ENCODE measurements at places on chromosomes 11 and 22.

DNA sequence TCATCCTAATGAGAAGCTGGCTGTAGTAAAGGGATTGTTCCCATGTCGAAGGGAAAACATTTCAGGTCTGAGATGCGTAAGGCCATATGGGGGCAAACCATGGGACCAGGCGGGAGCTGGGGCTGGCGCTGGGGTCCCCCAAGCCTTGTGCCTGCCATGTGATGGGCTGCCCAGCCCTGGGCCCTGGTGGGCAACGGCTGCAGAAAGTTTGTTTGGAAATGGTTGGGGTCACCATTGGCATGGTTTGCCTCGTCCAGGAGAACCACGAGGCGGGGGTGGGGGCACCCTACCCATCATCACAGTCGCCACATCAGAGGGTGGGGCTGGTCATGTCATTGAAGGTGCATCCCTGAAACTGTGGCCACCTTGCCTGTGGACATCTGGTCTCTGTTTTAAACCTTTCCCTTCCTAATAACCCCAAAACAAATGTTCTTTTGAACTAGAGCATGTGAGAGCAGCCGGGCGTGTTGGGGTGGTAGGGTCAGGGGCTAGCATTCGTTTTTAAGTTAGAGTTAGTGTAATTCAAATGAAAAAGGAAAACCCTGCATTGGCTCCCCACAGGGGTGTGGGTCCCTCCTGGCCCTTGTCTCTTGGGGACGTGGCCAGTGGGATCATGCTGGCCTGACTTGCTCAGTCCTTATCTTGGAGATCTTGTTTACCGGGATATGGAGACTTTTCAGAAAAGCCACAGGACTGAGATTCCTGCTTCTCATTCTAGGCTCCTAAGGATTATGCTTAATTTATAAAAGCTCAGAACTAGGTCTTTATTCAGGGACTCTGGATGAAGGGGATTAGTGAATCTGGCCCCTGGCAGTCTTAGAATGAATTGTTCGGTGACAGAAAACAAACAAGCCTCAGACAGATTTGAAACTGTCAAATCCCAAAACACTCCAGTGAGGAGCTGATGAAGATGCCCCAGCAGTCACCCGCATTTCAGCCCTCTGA is 98.5 kb downstream of the CTTN start:
- no peak for DNase-seq

DNA sequence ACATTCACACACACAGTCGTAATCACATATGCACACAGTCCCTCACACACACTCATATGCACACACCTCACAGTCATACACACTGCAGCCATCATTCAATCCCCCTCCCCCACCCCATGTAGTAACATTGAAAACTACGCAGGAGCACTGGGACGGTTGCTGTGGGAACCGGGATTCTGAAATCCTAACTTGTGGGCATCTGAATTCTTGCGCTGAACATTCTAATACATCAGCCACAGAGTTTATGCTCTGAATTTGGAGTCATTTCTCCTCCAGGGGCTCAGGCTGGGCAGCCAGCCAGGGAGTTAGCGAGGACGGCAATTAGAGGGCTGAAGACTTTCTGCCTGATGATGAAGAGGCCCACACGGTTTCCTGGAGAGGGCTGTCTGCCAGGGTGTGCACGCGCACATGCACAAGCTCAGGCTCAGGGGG is 32.7 kb downstream of the CD6 start:
- no peak for DNase-seq

DNA sequence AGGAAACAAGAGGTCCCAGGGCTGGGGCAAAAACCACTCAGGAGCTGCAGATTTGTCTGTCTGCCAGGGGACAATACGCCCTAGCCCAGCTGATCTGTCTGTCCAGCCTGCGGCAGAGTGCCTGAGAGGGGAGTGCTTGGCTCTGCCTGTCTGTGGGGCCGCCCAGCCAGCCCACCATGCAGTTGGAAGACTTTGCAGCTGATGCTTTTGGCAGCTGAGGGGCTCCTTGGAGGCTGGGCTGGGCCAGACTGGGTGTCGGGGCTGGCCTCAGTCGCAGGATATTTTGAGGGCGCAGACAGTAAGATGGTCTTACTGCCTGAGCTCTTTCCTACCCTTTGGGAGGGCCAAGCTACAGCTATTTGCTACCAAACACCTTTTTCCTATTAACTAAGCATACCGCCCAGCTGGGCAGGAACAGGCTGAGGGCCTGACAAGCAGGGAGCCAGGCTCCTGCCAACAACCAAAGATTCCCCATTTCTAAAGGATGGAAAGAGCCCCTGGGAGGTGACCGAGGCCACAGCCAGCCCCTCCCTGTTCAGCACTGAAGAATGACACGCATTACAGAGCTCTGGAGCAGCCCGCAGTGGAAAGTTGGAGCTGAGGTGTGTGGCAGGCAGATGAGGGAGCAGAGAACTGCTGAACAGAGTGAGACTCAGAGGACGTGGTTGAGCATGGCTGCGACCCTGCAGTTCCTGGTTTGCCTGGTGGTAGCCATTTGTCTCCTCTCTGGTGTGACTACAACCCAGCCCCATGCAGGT is at the start of gene FAM180B:
Gene FAM180B, plus strand, starts transcription at position 581 of the 758 bp plus-strand sequence. Its CDS starts 91 bp downstream, at position 672.
- DNase-seq: no peak

DNA sequence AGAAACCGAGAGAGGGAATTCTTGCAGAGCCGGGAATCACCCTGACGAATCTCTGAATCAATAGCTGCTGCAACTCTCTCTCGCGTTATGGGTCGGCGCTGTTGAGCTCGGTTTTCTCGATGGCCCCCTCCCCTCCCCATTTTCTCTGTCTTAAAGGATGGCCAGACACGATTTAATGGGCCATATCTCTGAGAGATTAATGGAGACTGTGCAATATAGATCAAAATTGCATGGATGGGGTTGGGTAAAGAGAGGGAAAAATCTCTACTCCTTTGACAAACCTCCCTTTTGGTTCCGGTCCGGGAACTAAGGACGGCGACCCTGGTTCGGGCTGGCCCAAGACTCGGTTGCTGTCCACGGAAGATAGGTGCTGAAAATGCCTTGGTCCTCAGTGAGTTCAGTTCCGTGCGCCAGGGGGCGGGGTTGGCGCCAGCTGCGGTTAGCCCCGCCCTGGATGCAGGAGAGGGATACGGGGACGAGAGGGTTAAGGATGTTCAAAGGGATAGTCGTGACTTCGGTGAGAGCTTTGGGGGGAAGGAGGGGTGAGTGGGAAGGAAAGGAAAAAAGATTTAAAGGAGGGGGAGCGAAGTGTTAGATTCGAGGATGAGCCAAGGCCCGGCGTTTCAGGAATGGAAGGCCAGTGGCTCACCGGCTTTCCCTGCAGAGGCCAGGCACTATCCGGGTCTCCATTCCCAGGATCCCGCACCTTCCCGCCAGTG is 103.6 kb upstream of the HSD17B12 start:
- no peak for DNase-seq

- no peak for DNase-seq
These were observed 119.2 kb downstream of the MICAL2 start for GRCh38 chr11:12229450-12230229.

DNA sequence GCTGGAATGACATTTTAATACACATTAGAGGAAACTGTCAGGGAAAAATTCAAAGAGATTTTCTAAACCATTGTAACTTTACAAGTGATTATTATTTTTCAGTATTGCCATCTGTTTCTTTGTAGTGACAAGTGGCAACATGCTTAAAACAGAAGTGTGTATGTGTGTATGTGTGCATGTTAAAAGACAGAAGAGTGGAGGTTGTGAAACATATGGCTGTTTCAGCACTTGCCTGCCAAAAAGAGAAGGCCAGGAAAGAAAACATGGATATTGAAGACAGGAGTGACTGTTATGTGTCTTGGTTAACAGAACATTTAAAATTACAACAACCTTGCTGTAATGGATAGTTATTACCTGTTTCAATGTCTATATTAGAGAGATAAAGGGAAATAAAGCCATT is 24.3 kb upstream of the VWA5A start:
- no peak for DNase-seq

- DNase-seq: no peak
These were observed 201.7 kb downstream of the ARHGAP42 start for GRCh38 chr11:100888836-100889235.

- DNase-seq: no peak
These were observed 18.2 kb downstream of the TEAD1 start for GRCh38 chr11:12692229-12693075.

GRCh38 chr22:42805016-42805997 is 51.8 kb downstream of the ARFGAP3 start:
- DNase-seq: no peak

- no peak for DNase-seq
These were observed 12.0 kb downstream of the TBC1D22A start for GRCh38 chr22:46774253-46774979.

DNA sequence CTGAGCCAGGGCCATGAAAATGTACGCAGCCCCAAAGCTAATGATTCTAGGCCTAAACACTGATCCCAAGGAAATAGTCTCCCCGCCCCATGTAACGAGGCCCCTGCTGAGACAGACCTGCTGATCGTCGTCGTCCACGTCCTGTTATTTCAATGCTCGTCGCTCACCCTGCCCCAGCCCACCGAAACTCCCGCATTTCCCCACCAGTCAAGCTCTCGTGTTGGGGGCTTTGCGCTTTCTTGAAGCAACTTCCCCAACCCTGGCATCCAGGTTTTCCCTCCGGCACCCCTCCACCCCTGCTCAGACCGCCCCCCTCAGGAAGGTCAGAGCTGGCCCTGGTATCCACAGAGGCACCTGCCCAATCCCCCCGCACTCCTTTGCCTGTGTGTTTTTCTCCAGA is 58.8 kb upstream of the LINC01488 start:
- no peak for DNase-seq

GRCh38 chr22:45205276-45205925 is 35.3 kb downstream of the KIAA0930 start:
- no peak for DNase-seq

DNA sequence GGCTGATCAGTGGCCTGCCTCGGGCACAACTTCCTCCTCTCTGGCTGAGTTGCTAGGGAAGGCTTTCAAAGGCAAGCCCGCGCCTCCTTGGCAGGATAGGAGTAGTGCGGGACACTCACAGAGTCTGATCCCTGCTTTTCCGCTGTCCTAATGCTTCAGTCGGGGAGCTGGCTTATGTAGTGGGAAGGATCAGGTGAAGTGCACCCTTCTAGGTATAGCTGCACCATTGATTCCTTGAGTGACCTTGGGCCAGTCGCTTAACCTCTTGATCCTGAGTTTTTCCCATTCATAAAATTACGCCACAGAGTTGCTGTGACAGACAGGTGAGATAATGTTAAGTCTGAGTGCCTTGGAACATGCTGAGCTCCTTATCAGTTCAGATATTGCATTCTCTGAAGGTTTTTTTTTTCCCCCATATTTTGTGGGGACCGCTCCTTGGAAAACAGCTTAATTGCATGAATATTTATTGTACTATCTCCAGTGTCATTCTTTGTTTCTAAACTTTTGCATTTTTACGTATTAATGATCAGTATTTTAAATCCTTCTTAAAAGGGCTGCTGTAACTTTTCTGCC is 961 bp downstream of the IPO7 start:
- no peak for DNase-seq

GRCh38 chr22:27900153-27900552 is 18.9 kb downstream of the PITPNB start:
- no peak for DNase-seq

DNA sequence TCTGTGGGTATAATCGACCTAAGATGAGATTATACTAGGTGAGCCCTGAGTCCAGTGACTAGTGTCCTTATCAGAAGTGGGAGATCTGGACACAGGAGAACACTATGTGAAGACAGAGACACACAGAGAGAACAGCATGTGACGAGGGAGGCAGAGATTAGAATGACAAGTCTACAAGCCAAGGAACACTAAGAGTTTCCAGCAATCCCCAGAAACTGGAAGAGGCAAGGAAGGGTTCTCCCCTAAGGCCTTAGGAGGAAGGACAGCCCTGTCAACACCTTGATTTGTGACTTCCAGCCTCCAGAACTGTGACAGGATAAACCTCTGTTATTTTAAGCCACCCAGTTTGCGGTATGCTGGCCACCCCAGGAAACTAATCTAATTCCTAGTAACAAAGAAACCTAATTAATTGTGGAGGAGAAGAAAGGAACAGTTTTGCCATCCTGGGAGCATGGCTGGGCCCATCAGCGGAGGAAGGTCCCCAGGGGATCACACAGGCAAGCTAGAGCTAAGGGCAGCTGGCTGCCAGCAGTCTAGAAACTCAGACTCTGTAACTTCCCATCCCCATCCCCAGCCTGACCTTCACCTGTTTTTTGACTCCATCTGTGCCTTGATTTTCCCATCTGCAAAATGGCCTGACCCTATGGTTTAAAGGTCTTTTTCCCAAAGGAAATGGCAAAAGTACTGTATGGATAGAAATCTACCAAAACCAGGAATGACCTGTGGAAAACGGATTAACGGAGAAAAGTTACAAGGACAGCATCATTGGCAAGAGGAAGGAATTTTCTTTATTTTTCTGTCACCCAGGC is 10.3 kb upstream of the THOC5 start:
- DNase-seq: no peak

DNA sequence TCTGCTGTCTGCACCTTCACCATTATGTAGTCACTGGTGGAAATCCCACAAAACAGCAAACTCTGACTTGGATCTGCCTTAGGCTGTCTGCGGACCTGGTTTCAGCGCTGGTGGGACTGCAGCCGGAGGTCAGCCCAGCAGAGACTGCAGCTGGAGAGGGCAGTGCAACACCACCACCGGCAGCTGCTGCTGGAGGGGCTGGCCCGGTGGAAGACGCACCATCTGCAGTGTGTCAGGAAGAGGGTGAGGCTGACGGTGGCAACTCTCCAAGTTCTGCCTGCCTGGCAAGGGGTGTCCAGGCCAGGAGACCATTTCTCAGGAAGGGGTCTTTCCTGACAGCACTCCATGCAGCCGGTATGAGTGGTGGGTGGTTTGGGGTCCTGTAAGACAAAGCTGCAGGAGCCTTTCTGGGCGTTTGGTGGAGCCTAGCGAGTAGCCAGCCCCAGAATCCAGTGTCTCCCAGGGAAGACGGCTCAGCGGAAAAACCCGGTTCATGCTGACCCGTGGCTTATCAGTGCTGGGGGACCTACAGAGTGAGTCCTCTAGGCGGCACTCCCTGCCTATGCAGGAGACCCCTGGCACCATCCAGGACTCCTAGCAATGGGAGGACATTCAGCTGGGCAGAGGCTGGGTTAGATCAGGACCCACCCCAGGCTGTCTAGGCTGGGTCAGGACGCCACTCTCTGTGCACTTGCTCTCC is 50.8 kb downstream of the PISD start:
- DNase-seq: no peak

GRCh38 chr11:66851698-66852465 is 5.0 kb upstream of the LRFN4 start:
- DNase-seq: no peak

DNA sequence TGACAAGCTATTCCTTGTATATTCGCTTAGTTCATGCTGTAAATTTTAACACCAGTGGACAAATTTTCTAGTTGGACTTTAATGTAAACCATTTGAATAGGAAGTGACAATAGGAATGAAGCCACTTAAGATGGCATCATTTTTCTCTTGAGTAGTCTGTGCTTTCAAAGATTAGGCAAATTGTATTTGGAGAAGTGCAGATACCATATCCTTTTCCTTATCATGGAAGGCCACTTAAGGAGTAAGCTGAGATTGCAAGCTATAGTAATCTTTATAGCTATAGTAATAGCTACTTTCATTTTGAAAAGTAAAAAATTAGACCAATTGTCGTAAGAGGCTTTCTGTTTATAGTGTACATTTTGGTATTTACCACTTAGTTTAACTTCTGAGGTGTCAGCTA is 12.8 kb downstream of the CAPRIN1 start:
- DNase-seq: no peak

GRCh38 chr22:46165977-46166376 is 15.7 kb downstream of the PPARA start:
- no peak for DNase-seq
